ENCODE measurements at places on chromosomes 13 and 19. TPM values are rescaled to one million over a fixed set of nuclear protein-coding genes. Genes with fewer than 3 reads are reported as not detected.

The PSPN gene
- 0.73 TPM for polyA plus RNA-seq

GRCh38 chr13:103403148-103403740, 337.0 kb upstream of the SLC10A2 start:
- DNase-seq: no peak

- no peak for DNase-seq
Observed at GRCh38 chr13:23679220-23679619, 109.0 kb downstream of the TNFRSF19 start.

GRCh38 chr19:49889038-49889686, 7.5 kb downstream of the IL4I1 start:
- DNase-seq: no peak

The NACC1 gene
- polyA plus RNA-seq: not detected

The MIA gene
- 1.7 TPM for polyA plus RNA-seq

DNA sequence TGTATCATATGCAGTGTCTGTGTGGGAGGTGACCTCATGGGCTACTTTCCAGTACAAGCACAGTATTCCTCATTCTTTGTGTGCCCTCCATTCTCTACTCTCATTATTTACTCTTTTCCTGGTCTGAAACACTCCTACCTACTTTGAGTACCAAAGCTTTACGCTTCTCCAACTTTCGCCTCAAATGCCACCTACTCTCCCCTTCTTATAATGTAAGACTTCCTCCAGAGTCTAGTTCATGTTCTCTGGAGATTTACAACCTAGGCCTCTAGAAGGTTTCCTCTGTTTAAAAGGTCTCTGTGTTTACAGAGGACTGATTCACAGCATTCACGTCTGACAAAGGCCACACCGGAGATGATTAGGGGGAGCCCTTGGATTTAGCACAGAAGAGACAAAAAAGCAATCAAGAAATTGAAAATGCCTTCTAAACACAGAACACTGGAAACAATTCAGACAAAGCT, 302.0 kb downstream of the KLF12 start:
- no peak for DNase-seq
